Dermis microvascular lymphatic vessel endothelial cell (primary cell): ENCODE measurements at places on chromosomes 4 and X. TPM values are rescaled to one million over a fixed set of nuclear protein-coding genes. Genes with fewer than 3 reads are reported as not detected.

Gene XAGE2
- not detected in 2 replicates for total RNA-seq

Gene UGT2B17
- not detected in 2 replicates for total RNA-seq

Gene SRPX2
- 1.9 and 4.0 TPM in 2 replicates for total RNA-seq

Gene SPANXB1
- total RNA-seq: not detected in 2 replicates

Gene PARM1
- total RNA-seq: 0.13 TPM in 1 of 2 replicates, not detected in the other

Gene DNASE1L1
- 105 and 121 TPM in 2 replicates for total RNA-seq

Gene MSANTD1
- 0.13 and 0.26 TPM in 2 replicates for total RNA-seq

Gene FGFBP1
- total RNA-seq: not detected in 2 replicates

Gene MAGEB10
- total RNA-seq: not detected in 2 replicates

Gene CFAP99
- total RNA-seq: not detected in 2 replicates

Gene UNC5C
- not detected in 2 replicates for total RNA-seq

Gene C4orf54
- under 0.01 TPM in 2 replicates for total RNA-seq

Gene CXCL5
- total RNA-seq: 0.13 TPM in 2 replicates

Gene CORIN
- under 0.01 TPM in 2 replicates for total RNA-seq

Gene SPACA5
- total RNA-seq: not detected in 2 replicates

Gene KLB
- under 0.01 TPM in 2 replicates for total RNA-seq

Gene ETNPPL
- not detected in 2 replicates for total RNA-seq

Gene HTN3
- not detected in 2 replicates for total RNA-seq

Gene CDKL2
- total RNA-seq: 0.13 TPM in 2 replicates

Gene DCLK2
- 1.9 and 3.9 TPM in 2 replicates for total RNA-seq

Gene TMPRSS11D
- total RNA-seq: under 0.01 and 0.13 TPM in 2 replicates

Gene ZNF157
- not detected in 2 replicates for total RNA-seq

Gene XIAP
- 36.0 and 37.2 TPM in 2 replicates for total RNA-seq

Gene CSAG3
- not detected in 2 replicates for total RNA-seq

Gene TECRL
- total RNA-seq: not detected in 2 replicates

Gene ZCCHC12
- under 0.01 TPM in 1 of 2 replicates, not detected in the other for total RNA-seq

Gene TRPC5OS
- not detected in 2 replicates for total RNA-seq

Gene PDZD4
- total RNA-seq: 0.26 and 0.89 TPM in 2 replicates

Gene F8A1
- total RNA-seq: 0.51 and 2.8 TPM in 2 replicates

Gene CCDC160
- total RNA-seq: not detected in 2 replicates

Gene DUSP9
- under 0.01 and 0.13 TPM in 2 replicates for total RNA-seq

Gene IQCM
- total RNA-seq: not detected in 2 replicates
